A549 (cell line): ENCODE measurements at places on chromosomes 7 and 10.

- DNase-seq, result no peak
These were observed 180.8 kb downstream of the RAB11FIP2 start for GRCh38 chr10:117865945-117866344.

- DNase-seq, result no peak
These were observed 45.2 kb upstream of the SPOCK2 start for GRCh38 chr10:72133517-72133916.

- DNase-seq, result peak; percentile 2
These were observed 120.0 kb downstream of the MALRD1 start for GRCh38 chr10:19168584-19168983.

DNA sequence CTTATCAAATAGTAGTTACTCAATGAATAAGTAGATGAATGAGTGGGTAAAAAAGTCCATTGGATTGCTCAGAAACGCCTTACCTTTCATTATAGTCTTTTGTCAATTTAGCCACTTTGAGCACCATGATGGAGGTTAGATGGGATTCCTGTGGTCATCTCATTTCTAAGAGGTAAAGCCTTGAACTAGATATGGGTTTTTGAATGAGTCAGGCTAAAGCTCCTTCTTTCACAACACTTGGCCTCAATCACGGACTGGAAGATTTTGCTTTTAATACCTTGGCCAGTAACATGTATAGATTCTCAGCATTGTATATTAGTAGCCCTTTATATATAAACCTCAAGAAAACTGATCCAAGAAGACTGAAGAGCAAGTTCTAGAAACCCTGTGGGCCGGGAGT, 99.7 kb upstream of the CCDC6 start:
- no peak for DNase-seq

- no peak for DNase-seq
These were observed 593.2 kb downstream of the LRMDA start for GRCh38 chr10:76024460-76025123.

DNA sequence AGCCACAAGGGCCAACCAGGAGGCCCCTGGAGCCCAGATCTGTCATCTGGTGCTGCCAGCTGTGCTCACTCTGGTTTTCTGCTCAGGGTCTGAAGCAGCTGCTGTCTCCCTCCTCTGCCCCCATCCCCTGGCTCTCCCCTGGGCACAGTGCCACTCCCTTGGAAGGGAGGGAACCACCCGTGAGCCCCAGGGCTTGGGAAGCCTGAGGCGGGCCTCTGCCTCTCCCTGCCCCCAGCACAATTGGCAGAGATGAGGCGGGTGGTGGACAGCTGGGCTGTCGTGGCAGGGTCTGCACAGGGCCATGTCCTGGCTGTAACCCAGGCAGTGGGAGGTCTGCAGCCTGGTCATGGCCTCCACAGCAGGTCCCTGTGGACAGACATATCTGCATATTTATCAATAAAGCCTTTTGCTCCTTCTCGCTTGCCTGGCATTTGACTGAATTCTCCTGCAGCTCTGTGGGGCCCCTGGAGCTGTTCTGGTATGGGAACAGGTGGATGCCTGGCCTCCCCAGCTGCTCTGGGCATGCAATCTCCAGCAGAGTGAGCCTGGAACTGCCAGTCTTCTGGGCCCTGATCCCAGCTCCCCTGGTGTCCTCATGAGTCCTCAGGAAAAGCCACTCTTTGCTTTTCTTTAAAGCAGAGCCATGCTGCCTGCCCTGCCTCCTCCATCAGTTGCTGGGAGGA, 1.6 kb upstream of the ANKRD2 start:
- no peak for DNase-seq

GRCh38 chr10:7409045-7409731, 1.6 kb downstream of the SFMBT2 start:
- peak; percentile 46 for DNase-seq

DNA sequence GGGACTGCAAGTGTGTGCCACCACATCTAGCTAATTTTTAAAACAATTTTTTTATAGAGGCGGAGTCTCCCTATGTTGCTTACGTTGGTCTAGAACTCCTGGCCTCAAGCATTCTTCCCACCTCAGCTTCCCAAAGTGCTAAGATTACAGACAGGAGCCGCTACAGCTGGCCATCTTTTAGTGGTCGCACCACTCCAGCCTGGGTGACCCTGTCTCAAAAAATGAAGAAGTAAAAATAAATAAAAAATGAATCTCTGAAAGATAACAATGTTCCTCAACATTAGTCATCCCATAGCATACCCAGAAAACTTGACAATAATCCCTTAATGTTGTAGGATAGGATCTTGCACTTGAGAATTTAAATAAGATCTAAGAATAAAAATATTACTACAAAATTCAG, 18.2 kb downstream of the WBP1L start:
- no peak for DNase-seq

- DNase-seq, result no peak
These were observed 238.1 kb upstream of the ZWINT start for GRCh38 chr10:56599201-56599600.

GRCh38 chr10:64867501-64867962, 1346.3 kb downstream of the REEP3 start:
- no peak for DNase-seq

DNA sequence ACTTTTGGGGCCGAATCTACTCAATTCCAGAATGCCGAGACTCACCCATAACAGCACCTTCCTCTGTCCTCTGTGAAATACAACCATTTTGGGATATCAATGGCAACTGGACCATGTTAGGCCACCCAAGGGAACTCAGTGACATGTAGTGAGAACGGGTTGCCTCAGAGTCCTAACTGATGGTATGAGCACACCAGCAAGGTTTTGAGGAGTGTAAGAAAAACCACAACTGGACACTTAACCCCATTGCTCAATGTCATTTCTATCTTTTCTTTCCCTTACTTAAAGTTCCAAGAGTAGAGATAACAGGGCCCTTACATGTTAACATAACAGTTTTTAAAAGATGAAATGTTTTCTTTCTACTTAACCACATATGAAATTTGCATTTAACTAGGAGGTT, 67.1 kb downstream of the TNS3 start:
- DNase-seq, result no peak

- DNase-seq, result no peak
These were observed 285.2 kb upstream of the FZD8 start for GRCh38 chr10:35927341-35927740.

DNA sequence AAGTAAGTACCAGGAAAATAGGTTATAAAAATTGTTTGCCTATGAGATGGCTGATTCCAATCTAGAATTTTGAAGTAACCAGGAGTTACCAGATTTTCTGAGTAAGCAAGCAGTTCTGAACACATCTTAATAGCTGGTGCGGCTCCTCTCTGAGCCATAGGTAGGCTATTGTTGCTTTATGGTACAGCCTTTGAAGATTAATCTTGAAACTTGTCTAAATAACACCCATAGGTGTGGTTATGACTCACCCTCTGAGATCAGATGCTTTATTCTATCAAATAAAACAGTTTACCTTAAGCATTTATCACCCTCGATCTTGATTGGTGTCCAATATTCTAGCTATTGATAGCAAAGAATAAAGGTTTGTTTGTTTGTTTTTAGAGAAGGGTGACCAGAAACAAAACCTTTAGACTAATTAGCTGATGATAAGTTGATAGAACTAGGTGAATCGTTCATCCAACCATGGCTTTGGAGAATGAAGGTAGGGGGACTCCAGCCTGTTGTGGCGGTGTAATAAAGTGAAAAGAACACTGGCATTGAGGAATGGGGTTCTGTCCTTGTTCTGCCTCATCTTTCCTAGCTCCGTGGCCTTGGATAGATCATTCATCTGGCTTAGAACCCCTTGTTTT, 72.2 kb downstream of the VTI1A start:
- peak; percentile 6 for DNase-seq

GRCh38 chr7:100865938-100866728, 1.1 kb upstream of the TRIP6 start:
- no peak for DNase-seq

DNA sequence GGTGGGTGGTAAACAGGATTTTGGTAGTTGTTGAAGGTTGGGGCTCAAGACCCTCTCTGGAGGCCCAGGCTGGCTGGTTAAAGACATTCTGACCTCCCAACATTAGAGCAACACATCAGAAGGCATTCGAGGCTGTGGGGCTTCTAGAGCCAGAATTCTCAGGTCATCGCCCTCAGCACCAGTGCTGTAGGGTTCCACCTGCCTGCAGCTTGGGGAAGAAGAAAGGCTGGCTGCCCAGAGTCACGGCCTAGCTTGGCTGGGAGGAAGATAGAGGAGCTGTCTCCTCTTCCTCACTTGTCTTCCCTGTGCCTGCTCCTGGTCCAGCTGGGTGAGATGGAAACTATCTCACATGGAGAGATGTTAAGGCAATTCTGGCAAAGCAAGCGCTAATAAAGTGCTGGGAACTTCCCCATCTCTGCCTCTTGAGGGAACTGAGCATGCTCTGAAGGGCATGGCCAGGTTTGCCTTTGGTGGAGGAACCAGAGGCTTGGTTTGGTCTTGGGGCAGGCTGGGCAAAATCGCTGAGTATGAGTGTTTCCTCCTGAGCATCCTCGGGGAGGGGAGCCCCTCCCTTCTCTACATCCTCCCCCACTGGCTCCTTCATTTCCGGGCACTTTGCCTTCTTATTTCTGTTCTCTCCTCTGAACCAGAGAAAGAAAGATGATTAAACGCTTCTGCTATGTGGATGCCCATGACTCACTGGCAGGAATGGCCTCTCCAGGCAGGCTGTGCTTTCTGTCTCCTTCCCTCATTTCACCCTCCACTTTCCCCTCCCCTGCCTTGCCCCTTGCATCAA, 509.0 kb upstream of the PODXL start:
- DNase-seq, result peak; percentile 94

DNA sequence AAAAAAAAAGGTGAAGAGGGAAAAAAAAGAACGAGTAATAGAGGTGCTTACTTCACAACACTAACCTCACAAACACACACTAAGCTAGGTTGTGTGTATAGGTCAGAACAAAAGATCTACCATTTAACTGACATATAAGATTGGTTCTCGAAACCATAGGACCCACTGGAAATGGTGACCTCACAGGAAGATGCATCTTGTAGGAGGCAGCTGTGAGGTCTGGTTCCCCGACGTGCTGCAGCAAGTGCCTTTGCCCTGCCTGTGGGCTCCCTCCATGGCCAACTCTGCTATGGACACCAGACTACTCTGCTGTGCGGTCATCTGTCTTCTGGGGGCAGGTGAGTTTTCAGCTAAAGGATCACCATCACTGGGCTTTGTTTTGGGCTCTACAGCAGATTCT, 133.8 kb upstream of the PRSS1 start:
- DNase-seq, result no peak

- DNase-seq, result no peak
These were observed 189.9 kb upstream of the ADO start for GRCh38 chr10:62614389-62615157.

DNA sequence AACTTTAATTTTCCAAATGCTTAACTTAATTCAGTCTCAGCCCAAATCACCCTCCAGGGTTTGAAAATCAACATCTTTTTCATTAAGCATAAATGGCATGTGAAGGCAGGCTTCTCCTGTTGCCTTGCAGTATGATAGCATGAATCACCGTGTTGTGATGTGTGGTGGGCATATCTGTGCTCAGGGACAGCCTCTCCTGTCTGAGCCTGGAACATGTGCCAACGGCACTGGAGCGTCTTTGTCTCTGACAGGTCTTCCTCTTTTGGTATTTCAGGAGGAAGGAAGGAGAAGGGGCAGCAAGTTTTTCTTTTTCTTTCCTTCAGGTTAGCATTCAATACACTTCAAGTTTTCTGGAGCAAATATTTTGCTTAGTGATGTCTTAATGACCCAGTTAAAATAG, 57.6 kb downstream of the LRGUK start:
- DNase-seq, result no peak

GRCh38 chr7:93890464-93891068, at the start of gene TFPI2:
Gene TFPI2 (minus strand): TSS chr7:93890753. CDS start chr7:93890678, 75 bp downstream.
- peak; percentile 77 for DNase-seq

GRCh38 chr7:140222814-140223213, 46.0 kb upstream of the KDM7A start:
- DNase-seq, result no peak

GRCh38 chr7:129535896-129536295, 33.6 kb downstream of the SMKR1 start:
- no peak for DNase-seq

- no peak for DNase-seq
These were observed 16.5 kb downstream of the DENND11 start for GRCh38 chr7:141685285-141686023.

GRCh38 chr7:146656988-146657387, 540.4 kb downstream of the CNTNAP2 start:
- no peak for DNase-seq

GRCh38 chr7:92177362-92177761, 1.6 kb downstream of the LRRD1 start:
- peak; percentile 8 for DNase-seq

- DNase-seq, result no peak
These were observed 157.0 kb downstream of the RELN start for GRCh38 chr7:103832438-103832837.

GRCh38 chr7:98252425-98253054, 508 bp upstream of the TECPR1 start:
- peak; percentile 44 for DNase-seq

DNA sequence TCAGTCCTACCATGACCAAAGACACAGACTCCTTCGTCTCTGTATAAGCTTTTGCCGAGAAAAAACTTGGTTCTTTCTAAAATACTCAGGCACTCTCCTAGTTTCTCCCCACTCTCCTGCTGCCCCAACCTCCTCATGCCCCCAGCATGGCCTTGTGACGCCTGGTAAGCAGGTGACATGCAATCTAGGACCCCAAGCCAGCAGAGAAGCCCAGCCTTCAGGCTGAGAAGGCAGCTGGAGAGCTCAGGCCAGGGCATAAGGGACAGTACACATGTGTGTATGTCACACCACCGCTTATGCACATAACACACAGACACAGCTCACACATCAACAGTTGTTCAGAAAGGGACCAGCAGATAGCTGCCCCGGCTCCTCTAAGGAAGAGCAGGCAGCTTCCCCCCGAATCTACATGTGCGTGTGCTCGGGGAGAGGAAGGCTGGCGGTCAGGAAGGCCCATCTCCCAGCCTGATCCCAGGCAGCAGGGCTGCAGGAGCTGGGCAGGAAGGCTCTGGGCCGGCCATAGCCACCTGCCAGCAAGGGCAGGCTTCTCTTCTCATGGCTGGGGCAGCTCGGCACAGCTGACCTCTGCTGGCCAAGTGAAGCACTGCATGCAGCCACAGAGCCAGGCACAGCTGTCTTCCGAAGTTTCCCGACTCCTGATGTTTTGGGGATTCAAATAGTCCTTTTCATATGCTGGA, 8.5 kb downstream of the DDX56 start:
- peak; percentile 59 for DNase-seq

DNA sequence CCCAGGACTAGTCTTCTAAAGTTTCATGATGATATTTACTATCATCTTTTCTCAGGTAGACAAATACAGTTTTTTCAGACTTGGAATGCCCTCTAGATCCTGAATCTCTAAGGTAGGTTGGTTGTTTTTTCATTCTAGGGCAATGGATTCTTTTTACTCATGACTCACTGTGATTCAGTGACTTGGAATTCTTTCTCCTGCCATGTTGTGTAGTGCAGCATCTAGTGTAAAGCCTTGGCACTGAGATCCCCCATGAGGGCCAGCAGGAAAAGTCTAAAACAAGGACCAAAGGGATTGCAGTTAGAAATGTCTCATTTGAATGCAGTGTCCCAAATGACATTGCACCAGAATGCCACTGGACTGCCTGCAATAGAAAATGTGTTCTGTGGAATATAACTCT, 430.4 kb downstream of the NEBL start:
- DNase-seq, result peak; percentile 3

- no peak for DNase-seq
These were observed 29.0 kb upstream of the ZNF273 start for GRCh38 chr7:64874114-64874513.
